ENCODE measurements at places on chromosomes 3 and 15.

GRCh38 chr3:50189274-50189673 lies 2.1 kb upstream of the GNAT1 start:
- peak; percentile 71 for DNase-seq

DNA sequence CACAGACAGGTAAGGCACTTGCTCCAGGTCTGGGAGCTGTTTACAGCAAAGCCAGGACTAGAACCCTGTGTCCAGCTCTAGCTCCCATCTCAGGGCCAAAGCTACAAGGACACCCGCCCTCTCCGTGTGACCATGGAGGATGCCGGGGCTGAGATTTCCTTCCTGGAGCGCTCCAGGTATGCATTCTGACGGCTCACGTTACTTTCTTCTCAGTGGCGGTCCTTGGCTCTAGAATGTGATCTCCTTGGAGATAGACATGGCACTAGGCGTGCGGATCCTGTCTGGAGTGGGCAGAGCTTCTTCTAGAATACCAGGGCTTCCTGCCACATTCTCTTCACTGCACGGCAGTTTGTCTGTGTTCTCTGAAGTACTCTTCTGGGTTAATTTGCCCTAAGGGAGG lies 185.7 kb downstream of the OPA1 start:
- no peak for DNase-seq

DNA sequence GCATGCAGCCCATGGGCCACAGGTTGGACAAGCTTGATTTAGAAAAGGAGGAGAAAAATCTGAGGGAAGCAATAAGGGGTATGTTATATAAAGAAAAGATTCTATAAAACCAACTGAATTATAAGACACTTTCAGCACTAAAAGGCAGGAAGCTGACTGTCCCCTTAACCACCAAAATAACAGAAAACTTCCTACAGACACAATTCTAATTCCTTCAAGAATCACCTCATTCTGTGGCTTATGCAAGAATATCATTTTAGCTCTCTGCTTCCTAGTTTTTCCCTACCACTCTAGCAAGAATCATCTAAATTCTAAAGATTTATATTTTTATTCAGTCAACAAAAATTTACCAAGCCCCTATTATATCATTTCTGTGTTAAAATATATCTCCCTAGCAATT lies 6.3 kb downstream of the STAG1 start:
- DNase-seq, result no peak

GRCh38 chr3:48413611-48414010 lies 16.3 kb downstream of the PLXNB1 start:
- no peak for DNase-seq

GRCh38 chr15:31732726-31733125 lies 297.6 kb upstream of the CHRNA7 start:
- DNase-seq, result no peak

DNA sequence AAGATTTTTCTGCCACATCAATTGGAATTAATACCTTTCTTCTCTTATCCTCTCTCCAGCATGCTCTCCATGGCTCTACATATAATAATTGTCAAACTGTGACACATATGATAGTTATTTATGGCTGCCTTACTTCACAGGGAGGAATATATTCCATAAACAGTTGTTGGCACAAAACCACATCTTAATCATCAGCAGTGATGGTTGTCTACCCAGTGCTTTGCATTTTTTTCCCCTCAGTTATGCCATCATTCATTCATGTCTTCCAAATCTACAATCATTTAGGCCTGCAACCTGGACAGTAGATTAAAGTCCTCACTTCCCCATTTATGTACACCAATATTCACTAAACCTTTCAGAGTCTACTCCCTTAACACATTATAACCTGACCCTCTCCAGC lies 107.7 kb downstream of the THRB start:
- DNase-seq, result no peak

- peak; percentile 63 for DNase-seq
Observed at GRCh38 chr3:66236281-66236680, 15.5 kb downstream of the SLC25A26 start.

DNA sequence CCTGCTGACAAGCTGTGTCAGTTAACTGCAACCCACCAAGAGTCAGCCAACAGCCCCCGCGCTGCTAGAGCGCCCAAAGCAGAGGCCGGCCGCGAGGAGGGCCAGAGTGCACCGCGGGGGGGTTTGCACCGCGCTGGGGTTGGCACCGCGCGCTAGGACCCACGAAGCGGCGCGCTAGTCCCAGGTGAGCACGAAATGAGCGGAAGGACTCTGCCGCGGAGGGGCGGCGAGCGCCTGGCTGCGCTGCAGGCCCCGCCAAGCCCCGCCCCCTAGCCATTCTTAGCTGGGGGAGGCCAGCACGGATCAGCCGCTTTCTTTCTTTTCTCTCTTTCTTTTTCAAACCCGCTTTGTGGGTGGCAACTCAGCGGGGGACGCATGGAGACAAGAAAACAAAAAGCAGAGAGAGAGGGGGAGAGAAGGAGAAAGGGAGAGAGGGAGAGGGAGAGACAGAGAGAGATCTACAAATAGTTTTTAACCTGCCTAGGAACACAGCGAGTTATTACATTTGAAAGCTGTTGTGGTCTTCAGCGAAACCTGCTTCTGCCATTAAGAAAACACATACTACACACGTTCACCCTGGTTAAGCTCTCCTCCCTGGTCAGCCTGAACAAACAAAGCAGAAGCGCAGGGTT lies 6.9 kb upstream of the FOXB1 start:
- DNase-seq, result peak; percentile 98

DNA sequence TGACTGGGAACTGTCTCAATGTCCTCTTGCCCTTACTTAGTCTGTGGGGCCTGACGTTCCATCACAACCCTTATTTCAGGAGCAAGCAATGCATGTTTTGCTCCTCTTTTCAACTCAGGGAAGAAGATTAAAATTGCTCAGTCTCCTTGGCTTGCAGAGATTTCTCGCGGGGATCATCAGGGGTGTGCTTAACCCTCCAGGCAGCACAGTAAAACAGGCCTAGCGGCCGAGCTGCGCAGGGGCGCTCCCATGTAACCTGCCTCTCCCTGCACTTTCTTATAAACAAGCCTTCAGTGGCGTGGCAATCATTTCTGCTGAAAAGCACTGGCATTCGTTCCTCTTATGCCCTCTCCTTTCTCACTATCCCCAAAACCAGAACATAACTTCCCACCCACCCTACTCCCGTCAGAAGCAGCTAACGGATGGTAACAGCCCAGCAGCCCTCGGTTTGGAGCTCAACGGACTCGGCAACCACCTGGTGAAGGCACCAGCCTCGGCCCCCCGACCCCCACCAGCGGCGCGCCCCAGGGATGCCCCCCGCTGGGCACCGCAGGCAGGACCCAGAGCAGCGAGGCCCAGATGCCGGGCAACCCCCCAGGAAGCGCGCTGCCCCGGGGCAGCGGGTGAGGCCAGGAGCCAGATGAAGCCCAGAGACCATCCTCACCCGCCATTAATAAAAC lies 1.1 kb downstream of the MCF2L2 start:
- DNase-seq, result no peak

- DNase-seq, result peak; percentile 7
Observed at GRCh38 chr3:158768361-158768787, 33.5 kb upstream of the MFSD1 start.

DNA sequence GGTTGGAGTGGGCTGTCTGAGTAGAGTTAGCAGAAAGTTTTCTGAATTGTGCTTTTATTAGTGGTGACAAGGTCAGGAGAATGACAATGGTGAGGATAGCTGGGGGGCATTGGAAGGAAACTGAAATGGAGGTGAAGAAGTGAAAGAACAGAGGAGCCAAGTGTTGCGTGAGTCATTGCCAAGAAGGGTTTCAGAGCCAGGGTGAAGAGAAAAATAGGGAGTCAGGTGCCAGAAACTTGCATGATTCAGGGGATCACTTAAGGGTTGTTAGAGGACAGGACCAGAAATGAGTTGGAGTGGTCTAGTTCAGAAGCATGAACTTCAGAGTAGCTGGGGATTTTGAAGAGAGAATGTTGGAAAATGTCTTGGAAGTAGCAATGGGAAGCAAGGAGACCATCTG lies 86.0 kb upstream of the GALNT15 start:
- DNase-seq, result no peak

DNA sequence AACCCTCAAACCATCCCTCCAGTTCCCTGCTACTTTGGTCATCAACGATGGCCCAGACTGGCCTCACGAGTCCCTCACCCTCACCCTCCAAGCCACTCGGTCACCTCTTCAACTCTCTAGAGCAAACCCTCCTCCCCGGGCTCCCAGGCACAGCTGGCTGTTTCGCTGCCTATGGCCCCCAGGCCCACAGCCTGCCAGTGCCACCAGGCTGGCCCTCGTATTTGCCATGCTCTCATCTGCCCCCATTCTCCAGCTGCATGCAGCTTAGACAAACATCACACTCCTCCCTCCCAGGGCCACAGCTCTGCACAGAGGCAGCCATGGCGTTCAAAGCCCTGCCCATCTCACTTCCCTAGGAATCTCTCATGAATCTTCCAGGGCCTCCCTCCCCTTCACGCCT lies 13.8 kb downstream of the RAB43 start:
- DNase-seq, result no peak

- no peak for DNase-seq
Observed at GRCh38 chr3:55468251-55468650, 18.9 kb downstream of the WNT5A start.

DNA sequence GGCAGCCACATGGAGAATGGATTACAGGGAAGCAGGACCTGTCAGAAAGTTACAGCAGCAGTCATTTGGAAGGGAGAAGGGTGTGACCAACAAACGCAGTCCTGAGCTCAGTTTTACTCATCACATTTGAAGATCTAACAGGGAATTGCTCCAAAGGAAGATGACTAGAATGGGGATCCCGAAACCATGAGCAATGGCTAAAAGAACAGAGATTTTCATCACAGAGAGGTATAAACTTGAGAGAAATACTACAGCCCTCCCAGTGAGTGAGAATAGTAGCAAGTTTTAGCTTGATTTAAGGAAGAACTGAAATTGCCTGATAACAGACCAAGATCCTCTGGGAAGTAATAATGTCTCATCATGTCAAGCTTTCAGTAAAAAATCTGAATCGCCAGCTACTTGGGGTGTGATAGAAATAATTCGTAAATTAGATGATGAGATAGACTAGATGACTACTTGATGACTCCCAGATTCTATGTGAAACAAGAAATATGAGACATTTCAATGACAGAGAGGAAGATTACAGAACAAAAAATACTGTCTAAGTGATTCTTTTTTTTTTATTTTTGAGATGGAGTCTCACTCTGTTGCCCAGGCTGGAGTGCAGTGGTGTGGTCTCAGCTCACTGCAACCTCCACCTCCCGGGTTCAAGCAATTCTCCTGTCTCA lies 16.9 kb downstream of the CD47 start:
- DNase-seq, result no peak

DNA sequence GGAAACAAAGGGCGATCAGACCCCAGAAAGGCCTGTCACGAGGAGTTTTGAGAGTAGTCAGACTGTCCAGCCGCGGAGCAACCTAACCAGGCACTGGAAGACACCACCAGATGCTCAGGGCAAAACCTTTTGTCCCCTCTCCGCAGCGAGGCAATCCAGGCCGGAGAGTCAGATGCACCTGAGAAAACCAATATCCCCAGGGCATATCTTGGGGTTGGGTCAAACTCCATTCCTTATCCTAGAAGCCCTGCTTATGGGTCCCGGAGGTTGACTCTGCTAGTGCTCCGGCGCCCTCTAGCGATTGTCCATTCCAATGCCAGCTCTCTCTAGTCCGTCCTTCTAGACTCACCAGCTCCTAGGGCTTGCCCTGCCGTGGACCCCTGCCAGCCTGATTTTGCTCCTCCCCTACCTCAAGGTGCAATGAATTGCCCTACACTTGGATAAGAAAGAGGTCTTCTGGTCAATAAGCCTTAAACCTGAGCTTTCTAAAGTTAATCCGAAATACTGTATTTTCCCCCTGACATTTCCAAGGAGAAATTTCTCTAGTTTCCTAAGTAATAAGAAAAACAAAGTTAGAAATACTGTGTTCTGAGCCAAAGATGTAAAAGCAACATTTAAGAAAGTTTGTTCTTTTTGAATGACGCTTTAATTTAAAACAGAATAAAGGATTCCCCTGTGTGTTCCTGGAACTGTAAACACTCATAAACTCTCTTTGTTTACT lies 5.5 kb downstream of the CPNE4 start:
- peak; percentile 87 for DNase-seq

All from NCI-H69 (cell line).